ENCODE measurements at places on chromosomes 13 and 19.

DNA sequence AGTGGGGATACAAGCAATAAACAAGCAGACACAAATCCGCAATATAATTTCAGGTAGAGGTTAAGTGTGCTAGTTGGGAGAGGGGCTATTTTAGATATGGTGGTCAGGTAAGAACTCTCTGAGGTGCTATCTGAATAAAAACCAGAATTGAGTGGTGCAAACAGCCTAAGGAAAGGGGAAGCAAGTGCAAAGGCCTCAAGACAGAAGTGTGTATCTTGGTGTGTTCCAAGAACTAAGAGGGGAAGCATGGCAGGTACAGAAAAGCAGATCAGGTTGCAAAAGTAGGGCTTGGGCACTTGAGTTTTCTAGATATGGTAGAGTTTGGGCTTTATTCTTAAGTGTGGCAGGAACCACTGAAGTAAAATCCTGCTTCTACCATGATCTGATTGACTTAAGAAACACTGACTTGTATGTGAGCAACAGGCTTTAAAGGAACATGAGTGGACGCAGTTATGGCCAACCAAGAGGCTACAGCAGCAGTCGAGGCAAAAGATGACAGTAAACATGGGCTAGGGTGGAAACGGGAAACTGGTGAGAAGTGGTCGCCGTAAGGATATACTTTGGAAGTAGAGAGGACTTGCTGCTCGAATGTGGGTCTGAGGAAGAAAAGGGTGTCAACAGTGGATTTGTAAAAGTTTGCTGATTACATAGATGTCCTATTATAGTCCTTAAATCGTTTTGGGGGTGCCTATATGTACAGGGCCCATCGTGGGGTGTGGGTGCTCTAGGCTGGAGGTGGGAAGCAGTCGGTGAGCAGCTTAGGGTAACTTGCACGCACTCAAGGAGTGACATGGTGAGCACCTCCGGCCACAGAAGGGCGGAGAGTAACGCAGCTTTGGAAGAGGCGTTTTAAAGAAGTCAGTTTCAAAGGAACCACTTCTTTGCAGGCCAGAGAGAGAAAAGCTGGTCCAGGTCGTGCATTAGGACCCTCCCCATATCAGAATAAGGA is 677 bp downstream of the TGDS start:
- no peak for DNase-seq
- peaks cover 14% of the 10 kb centered on the region for H3K4me1 ChIP-seq
- peak overlapping the region; percentile 83 for H3K27ac ChIP-seq
- H3K4me3 ChIP-seq = peak overlapping the region; percentile 98

- H3K4me1 ChIP-seq = no peaks in the 10 kb centered on the region
- peak overlapping the region; percentile 58 for H3K4me3 ChIP-seq
- DNase-seq = no peak
- H3K27me3 ChIP-seq = peaks cover 4% of the 10 kb centered on the region
- no peaks in the 10 kb centered on the region for H3K36me3 ChIP-seq
Measured at GRCh38 chr19:5434970-5435641, 20.1 kb upstream of the ZNRF4 start.

DNA sequence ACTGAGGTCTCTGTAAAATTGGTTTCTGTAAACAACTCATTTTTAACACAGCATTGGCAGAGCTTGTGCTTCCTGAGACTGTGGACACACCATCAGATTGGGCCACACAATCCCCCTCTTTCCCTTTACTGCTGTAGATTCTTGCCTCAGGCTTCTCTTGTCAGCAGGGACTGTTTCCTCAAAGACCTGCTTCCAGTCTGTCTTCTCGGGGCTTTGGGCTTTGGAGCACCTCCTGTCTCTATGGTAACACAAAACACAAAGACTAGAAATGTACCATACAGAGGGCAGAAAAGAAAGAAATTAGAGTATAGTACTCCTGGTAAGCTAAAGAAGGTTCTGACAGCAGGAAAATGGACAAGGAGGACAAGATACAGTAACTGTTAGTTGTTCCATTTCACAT is 484.5 kb downstream of the DIAPH3 start:
- no peaks in the 10 kb centered on the region for H3K36me3 ChIP-seq
- peak overlapping the region; percentile 90 for H3K27ac ChIP-seq
- peak; percentile 21 for DNase-seq
- peaks cover 16% of the 10 kb centered on the region for H3K4me1 ChIP-seq

DNA sequence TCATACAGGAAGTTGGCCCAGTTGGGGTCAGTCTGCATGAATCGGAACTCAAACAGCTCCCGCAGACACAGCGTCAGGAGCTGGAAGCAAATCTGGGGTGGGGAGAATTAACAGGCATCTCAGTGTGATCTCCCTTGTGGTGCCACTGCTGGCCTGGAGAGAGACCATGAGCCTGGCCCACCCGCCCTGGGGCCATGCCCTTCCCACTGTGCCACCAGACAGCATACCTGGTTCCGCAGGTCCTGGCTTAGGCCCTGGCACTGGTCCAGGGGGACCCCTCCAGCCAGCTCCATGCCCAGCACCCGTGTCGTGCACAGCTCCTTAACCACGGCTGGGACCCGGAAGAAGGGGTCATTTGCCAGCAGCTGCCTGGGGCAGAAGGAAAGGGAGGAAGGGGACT is 9.6 kb upstream of the NUMBL start:
- DNase-seq = no peak
- H3K27ac ChIP-seq = no peak overlapping the region
- peaks cover 4% of the 10 kb centered on the region for H3K27me3 ChIP-seq
- peaks cover 4% of the 10 kb centered on the region for H3K4me1 ChIP-seq

DNA sequence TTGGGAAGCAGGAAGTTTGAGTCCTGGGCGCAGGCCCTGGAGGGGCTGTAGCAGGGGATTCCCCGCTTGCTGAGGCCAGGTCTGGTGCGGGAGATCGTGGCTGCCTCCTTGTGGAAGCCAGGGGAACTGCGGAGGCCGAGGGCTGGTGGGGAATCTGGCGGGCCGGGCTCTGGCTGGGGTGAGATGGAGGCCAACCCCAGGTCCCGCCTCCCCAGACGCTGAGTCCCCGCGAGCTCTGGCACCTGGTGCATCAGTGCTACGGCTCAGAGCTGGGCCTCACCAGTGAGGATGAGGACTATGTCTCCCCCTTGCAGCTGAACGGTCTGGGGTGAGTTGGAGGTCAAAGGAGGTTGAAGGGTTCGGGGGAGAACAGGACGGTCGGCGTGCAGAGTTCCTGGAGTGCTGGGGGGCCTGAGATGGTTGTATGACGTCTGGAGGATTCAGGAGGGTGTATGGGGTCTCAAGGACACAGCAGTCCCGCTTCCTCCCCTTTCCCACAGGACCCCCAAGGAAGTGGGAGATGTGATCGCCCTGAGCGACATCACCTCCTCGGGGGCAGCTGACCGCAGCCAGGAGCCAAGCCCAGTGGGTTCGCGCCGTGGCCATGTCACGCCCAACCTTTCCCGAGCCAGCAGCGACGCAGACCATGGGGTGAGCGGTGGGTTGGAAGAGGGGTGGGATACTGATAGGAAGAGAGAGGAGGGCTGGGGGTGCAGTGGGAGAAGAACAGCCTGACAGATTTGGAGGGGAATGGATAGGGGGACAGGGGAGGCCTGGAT is 13.1 kb downstream of the GRAMD1A start:
- H3K27me3 ChIP-seq = peaks cover 12% of the 10 kb centered on the region
- peak overlapping the region; percentile 63 for H3K4me3 ChIP-seq
- H3K4me1 ChIP-seq = peaks cover 14% of the 10 kb centered on the region
- peaks cover 51% of the 10 kb centered on the region for H3K36me3 ChIP-seq

DNA sequence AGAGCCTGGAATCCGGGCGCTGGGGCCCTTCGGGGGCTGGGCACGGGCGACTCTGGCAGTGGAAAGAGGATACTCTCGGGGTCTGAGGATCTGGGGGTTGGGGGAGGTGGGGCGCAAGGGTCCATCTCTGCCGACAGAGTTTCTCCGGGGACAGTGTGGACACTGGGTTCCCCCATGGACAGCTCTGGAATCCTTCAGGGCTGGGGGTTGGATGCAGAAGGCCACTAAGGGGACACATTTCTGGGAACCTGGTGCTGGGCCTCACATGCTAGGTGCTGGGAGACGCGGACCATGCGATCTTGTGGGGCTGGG is 2.3 kb downstream of the TGFBR3L start:
- DNase-seq = no peak
- peaks cover 23% of the 10 kb centered on the region for H3K27me3 ChIP-seq
- peak overlapping the region; percentile 89 for H3K4me3 ChIP-seq
- peaks cover 12% of the 10 kb centered on the region for H3K4me1 ChIP-seq
- no peak overlapping the region for H3K27ac ChIP-seq
- peaks cover 8% of the 10 kb centered on the region for H3K36me3 ChIP-seq

DNA sequence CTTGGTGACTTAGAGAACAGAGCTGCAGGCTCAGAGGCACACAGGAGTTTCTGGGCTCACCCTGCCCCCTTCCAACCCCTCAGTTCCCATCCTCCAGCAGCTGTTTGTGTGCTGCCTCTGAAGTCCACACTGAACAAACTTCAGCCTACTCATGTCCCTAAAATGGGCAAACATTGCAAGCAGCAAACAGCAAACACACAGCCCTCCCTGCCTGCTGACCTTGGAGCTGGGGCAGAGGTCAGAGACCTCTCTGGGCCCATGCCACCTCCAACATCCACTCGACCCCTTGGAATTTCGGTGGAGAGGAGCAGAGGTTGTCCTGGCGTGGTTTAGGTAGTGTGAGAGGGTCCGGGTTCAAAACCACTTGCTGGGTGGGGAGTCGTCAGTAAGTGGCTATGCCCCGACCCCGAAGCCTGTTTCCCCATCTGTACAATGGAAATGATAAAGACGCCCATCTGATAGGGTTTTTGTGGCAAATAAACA is 9.9 kb downstream of the APOC1 start:
- peaks cover 10% of the 10 kb centered on the region for H3K4me1 ChIP-seq
- no peak overlapping the region for H3K27ac ChIP-seq
- no peak overlapping the region for H3K4me3 ChIP-seq
- DNase-seq = no peak

DNA sequence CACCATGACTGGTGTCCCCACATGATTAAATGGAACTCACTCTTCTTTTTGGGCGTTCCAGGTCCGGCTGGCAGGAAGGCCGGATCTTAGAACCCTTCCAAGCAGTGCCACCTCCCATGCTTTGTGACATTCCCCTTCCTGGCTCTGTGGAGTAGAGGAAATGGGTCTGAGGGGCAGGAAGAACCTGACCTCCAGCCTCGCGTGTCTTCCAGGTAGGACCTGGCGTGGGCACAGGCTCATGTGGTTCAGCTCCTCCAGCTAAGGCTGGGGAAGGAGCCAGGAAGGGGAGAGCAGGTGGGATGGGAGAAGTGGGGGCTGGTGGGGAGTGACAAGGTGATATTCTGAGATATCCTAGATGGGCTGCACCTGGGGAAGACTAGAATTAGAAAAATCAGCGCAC is 2.1 kb downstream of the TMEM255B start:
- peaks cover 42% of the 10 kb centered on the region for H3K36me3 ChIP-seq
- H3K27me3 ChIP-seq = peaks cover 23% of the 10 kb centered on the region
- DNase-seq = no peak
- H3K4me1 ChIP-seq = peaks cover 69% of the 10 kb centered on the region

DNA sequence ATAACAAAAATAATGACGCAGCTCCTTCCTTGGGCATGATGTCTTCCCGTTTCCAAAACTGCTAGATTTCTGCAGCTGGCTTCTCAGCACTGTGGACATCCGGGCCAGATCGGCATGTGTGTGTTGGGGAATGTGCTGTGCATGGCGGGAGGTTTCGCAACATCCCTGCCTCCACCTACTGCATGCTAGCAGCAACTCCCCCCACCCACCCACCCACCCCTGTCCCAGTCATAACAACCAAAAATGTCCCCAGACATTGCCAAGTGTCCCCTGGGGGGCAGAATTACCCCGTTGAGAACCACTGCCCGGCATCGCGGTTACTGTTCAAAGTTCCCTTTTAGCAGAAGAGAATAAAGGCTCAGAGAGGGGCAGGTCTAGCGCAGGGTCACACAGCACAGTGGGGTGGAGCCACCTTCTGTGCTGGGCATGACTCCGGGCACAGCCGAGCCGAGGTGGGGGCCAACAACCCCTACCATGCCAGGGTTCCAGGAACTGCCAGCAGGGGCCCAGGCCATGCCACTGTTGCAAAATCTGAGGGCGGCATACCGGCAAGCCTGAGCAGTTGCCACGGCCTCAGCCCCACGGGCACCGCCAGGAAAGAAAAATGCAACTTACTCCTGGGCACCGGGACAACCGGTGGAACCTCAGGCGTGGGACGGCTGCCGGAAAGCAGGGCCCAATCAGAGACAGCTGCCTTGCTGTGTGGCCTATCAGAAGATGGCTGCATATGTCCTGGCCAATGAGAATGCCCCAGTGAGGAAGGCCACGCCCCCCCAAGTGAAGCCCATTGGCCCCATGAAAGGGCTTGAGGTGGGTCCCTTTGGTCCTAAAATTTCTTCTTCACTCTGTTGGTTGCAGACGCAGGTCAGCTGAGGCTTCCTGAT is 22.5 kb upstream of the NFIC start:
- H3K27ac ChIP-seq = no peak overlapping the region
- no peak overlapping the region for H3K4me3 ChIP-seq
- no peaks in the 10 kb centered on the region for H3K4me1 ChIP-seq
- H3K36me3 ChIP-seq = no peaks in the 10 kb centered on the region
- H3K27me3 ChIP-seq = peaks cover 3% of the 10 kb centered on the region

DNA sequence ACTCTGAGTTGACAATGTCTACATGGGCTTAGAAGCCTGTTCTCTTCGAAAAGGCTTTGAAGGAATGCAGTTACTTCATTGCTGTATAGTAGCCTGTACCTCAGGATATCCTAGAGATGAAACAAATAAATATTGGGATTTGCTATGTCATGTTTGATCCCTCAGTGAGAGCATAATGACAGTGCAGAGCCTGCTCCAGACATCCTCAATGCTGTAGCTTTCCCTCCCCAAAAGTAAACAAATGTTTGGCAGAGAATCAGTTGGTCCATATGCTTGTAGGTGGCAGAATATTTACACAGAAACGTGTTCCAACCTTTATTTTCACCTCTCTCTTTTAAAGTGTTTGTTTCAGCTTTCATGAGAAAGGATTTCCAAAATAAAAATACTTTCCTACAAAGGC is 515.3 kb upstream of the SGCG start:
- no peaks in the 10 kb centered on the region for H3K27me3 ChIP-seq
- H3K27ac ChIP-seq = no peak overlapping the region
- no peak overlapping the region for H3K4me3 ChIP-seq
- H3K4me1 ChIP-seq = peaks cover 9% of the 10 kb centered on the region
- H3K36me3 ChIP-seq = no peaks in the 10 kb centered on the region

DNA sequence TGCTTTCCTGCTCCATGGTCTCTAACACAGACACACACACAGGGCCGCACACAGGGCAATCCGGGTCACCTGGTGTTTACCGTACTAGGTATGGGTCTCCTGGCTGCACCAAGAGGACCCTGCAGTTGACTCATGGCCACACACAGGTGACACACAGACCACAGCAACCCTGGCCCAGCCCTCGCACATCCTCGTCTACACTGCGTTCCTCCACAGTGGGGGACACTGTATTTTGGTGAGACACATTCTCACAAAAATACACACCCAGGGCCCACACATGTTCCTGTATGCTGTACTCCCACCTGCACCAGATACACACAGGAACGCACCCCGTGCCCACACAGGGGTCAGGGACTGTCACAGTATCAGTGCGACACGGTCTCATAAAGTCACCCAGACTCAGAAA is 12.8 kb downstream of the PDE4A start:
- H3K27me3 ChIP-seq = peaks cover 17% of the 10 kb centered on the region
- H3K36me3 ChIP-seq = peaks cover 8% of the 10 kb centered on the region
- H3K27ac ChIP-seq = no peak overlapping the region
- no peak overlapping the region for H3K4me3 ChIP-seq
- DNase-seq = no peak

Data from endothelial cell (in vitro differentiated cells).